ENCODE measurements at places on chromosomes 7 and 10.

- peak; percentile 63 for DNase-seq
Observed at GRCh38 chr7:36966636-36967035, 242.3 kb upstream of the AOAH start.

- DNase-seq: no peak
Observed at GRCh38 chr7:7563813-7564212, 2.9 kb upstream of the MIOS start.

GRCh38 chr10:81873932-81874816, 820 bp upstream of the NRG3 start:
- DNase-seq: peak; percentile 80

- DNase-seq: peak; percentile 85
Observed at GRCh38 chr10:34305189-34305588, 509.9 kb downstream of the PARD3 start.

DNA sequence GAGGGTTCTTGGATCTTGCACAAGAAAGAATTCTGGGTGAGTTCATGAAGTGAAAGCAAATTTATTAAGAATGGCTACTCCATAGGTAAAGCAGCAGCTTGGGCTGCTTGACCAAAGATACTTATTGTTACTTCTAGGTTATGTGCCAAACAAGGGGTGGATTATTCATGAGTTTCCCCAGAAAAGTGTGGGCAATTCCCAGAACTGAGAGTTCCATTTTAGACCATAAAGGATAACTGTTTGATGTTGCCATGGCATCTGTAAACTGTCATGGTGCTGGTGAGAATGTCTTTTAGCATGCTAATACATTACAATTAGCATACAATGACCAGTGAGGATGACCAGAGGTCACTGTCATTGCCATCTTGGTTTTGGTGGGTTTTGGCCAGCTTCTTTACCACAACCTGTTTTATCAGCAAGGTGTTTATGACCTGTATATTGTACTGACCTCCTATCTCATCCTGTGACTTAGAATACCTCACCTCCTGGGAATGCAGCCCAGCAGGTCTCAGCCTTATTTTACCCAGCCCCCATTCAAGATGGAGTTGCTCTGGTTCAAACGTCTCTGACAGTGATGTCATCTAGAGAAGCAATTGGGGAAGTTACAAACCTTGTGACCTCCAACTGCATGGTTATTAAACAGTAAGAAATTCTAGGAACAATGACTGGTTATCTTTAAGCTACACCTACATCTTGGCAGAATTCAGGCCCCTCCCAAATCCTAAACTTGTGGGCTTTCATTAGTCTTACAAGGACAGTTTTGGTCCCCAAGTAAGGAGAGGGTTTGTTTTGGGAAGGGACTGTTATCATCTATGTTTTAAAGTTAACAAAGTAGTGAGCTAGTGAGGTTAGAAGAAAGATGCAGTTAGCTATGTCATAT, 48.0 kb upstream of the INHBA start:
- DNase-seq: no peak

DNA sequence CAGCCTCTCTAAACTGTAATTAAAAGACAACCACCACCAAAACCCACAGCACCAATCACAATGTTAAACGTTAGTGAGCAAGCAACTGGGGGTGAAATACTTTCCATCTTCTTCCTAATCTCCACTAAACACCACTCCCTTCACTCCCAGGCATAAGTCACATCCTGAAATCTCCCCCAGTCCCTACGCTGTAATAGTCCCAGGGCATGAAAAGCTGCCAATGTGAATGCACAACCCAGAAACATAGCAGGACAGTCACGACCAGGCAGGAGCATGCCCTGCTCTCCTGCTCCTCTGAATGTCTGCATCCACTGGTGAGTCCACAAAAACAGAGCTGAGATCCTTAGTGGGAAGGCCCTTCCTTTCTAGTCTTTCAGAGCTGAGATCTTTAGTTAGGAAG, 288.9 kb downstream of the PARD3 start:
- DNase-seq: no peak

DNA sequence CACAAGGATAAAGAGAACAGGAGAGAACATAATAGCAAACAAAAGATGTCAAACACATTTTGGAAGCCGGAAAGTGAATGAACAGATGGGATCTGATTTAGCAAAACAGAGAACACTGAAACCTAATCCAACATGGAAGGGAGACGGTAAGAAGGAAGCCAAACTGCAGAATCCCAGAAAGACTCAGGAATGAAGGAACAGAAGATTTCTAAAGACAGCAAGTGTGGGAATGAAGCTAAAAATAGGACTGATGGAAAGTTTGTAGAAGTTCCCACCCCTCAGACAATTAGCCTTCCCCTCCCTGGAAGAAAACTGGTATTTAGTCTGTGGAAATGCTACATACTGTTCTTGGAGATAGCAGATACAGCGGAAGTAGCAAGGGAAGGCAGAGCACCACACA, 40.8 kb downstream of the SLC16A12 start:
- DNase-seq: no peak

Data from lung (tissue), 17 donors.